ENCODE measurements at places on chromosomes 16 and 17.

- no peak for DNase-seq
These were observed 334.1 kb upstream of the XYLT1 start for GRCh38 chr16:17804857-17805256.

DNA sequence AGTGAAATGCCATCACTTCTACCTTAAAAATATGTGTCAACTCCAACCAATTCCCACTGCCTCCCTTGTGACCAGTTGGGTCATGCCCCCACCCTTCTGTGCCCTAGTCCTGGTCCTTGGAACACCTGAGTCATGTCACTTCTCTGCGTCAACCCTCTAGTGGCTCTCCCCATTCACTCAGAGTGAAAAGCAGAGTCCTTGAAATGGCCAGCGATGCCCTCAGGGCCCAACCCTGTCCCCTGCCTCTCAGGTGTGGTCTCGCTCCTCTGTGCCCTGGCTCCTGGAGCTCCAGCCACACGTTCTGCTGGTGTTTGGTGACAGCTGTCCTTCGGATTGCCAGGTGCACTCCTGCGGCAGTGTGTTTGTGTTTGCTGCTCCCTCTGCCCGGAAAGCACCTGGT is 89.2 kb downstream of the SPECC1 start:
- DNase-seq, result no peak

DNA sequence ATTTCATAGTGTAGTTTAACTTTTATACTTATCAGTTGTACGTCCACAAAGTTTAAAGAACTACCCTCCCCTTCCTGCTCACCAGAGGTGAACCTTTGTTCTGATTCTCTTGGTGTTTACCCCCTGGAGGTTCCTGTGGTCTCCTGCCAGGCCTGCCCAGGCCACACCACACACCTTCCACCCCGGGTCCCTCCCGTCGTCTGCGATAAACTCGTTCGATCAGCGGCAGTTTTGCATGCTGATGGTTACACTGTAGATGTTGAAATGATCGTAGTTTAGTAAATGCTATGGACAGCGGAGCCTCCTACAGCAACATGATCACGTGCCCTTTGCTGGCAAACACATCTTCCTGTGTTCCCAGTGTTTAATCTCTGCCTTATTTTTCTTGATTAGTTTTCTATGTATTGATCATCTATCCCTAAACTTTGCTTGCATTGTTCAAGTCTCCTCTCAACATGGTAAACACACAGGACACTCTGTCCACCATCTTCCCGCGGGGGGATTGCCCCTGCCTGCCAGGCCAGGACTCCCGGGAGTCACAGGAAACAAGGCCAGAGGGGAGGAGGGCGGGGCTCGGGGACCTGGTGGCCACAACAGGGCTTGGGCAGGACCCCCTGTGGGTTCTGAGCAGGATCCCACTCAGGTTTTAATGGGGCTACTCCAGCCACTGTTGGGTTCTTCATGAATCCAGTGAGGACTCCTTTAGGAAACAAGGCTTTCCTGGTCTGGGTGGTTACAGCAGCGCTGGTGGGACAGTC is 2.8 kb upstream of the ACSF3 start:
- DNase-seq, result no peak

GRCh38 chr17:41620583-41621434 is 3.6 kb downstream of the KRT17 start:
- DNase-seq, result no peak

DNA sequence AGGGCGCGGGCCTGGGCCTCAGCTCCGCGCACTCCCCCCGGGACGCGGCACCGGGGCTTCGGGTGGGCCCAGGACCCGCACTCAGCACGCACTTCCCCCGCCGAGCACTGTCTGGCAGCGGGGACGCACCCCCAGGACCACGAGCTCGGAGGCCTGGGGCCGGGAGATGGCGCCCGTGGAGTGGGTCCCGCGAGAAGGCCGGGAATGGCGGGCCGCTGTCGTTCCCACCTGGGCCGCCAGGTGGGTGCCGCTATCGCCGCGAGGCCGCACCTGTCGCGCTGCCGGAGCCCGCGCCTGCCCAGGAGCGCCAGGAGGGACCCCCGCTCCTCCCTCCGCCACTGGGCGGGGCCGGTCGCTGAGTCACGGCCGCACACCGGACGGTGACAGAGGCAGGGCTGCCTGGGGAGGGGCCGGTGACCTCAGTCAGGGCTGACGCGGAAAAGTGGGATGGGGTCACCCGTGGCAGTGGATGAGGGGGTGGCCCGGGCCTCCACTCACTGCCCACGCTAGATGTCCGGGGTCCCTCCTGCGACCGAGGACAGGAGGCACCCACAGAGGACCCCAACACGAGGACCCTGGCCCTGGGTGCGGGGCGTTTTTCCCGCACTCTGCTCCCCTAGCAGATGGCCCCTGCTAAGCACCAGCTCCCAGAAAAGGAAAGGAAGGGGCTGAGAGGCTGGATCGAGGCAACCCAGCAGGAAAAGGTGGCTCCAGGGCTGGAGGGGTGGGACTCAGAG is 6.9 kb upstream of the ACTG1 start:
- DNase-seq, result peak; percentile 9

DNA sequence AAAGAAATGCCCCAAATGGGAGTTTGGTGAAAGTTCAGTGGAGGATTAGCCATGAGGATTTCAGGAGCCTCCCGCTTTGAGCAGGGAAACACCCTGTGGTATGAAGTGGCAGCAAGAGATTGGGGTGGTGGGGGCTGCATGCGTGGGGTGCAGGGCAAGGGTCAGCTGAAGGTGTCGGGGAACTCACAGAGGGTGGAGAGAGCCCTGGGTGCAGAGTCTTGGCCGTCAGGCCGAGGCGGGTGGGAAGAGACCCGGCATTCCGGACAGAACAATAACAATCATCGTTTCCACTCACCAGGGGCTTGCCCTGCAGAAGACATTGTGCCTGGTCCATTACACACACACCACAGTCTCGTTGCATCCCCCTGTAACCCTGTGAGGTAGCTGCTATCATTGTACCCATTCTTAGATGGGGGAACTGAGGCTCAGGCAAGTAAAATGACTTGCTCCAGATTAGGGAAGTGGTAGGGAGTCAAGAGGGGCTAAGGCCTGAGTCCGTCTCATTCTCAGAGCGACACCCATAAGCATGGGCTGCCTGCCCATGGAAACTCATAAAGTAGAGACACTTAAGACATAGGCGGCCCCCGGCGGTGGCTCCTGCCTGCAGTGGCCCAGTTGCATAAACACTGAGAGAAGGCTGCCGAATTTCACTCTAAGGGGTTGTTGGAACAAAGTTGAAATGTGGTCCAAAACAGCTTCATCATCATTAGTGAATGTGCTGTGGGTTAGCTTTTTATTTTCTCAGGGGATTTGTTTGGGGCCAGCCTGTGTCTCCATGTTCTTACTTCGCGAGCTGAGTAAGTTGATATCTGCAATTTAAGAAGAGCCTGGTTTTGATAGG is 93.3 kb downstream of the CMIP start:
- DNase-seq, result no peak

GRCh38 chr16:12337871-12338655 is 361.5 kb downstream of the SNX29 start:
- no peak for DNase-seq

DNA sequence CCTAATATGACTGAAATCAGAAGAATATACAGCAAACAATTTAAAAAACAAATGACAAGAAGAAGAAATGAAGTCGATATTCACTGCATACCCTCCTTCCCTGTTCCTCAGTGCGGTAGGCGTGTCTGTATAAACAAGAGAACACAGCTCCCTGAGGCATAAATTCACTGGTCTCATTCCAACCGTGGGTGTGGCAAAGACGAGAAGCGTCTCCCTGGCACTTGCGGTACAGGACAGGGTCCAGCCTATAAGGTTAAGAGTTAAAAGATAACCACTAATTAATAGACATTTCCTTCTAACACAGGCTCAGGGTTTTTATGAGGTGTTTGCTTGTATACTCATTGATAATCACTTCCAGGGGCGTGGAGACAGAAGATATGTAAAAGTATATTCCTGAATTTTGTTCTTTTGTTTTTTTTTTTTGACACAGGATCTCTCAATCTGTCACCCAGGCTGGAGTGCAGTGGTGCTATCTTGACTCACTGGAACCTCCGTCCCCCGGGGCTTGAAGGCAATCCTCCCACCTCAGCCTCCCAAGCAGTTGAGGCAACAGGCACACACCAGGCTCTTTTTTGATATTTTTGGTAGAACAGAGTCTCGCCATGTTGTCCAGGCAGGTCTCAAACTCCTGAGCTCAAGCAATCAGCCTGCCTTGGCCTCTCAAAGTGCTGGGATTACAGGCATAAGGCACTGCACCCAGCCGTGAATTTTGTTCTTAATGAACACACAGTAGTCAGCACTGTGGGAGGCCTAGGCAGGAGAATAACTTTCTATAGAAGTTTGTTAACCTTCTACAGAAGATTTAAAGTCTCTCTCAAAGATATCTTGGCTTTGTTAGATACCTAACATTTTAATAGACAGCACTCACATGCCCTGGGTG is 59.1 kb upstream of the CLEC18B start:
- DNase-seq, result no peak

GRCh38 chr17:61354895-61355874 is 44.5 kb upstream of the TBX2 start:
- DNase-seq, result no peak

DNA sequence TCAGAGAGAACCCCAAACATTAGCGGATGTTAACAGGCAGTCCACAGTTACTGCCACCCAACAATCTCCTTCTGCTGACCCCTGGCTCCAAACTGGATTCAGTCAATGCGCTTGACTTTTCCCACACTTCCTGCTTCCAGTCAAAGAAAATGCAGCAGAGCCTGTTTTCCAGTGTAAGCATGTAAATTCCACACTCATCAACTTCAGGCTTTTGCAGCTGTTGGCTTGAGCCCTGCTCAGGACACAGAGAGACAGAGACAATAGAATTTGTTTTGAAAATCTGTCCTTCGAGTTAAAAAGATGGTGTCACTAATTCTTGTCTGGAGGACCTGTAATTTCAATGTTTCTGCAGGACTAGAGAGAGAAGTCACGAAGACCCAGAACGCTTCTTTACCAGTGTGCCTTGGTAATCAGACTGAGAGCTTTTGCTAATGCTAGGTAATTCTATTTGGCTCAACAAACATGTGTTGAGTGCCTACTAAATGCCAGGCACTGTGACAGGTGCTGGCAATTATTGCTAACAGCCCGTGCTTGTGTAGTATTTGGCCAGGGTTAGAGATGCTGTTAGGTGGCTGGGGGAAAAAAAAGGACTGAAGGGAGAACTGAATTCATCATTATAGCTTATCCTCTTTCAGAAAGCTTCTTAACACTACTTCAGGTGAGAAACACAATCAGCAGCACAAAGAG is 32.5 kb downstream of the HOXB1 start:
- no peak for DNase-seq

Measured in OCI-M1 (cell line).